A549 treated with CORT108297 at 1 μM for 4 hours (cell line): ENCODE measurements at places on chromosomes 1 and 21. TPM values are rescaled to one million over a fixed set of nuclear protein-coding genes. Genes with fewer than 3 reads are reported as not detected.

The URB1 gene
- total RNA-seq, result 9.7 to 14.0 TPM (median 12.5 TPM) in 5 replicates

The SPRR2E gene
- not detected in 5 replicates for total RNA-seq

The CIART gene
- 0.63 to 0.86 TPM (median 0.74 TPM) in 5 replicates for total RNA-seq

The PGLYRP3 gene
- not detected in 5 replicates for total RNA-seq

The SPRR2B gene
- not detected in 5 replicates for total RNA-seq

The LCE1D gene
- total RNA-seq, result not detected in 5 replicates

The WDR64 gene
- not detected in 5 replicates for total RNA-seq

The TINAGL1 gene
- 0.45 to 0.92 TPM (median 0.72 TPM) in 5 replicates for total RNA-seq

The VASH2 gene
- 2.8 to 4.0 TPM (median 3.7 TPM) in 5 replicates for total RNA-seq

The KRTAP11-1 gene
- total RNA-seq, result not detected in 5 replicates

The SELL gene
- total RNA-seq, result 0.14 to 0.36 TPM (median 0.19 TPM) in 5 replicates

The NUDT4B gene
- 0.35 to 3.2 TPM (median 1.6 TPM) in 5 replicates for total RNA-seq

The OR14K1 gene
- total RNA-seq, result not detected in 5 replicates

The MCOLN3 gene
- total RNA-seq, result 3.4 to 4.2 TPM (median 3.7 TPM) in 5 replicates

The CFHR5 gene
- not detected in 5 replicates for total RNA-seq

The AHCYL1 gene
- total RNA-seq, result 47.2 to 54.9 TPM (median 50.7 TPM) in 5 replicates

The KCNJ9 gene
- total RNA-seq, result 0.02 TPM in 1 of 5 replicates, not detected in the others

The CREB3L4 gene
- total RNA-seq, result 8.5 to 12.4 TPM (median 10.3 TPM) in 5 replicates

The LHX4 gene
- 0.36 to 0.62 TPM (median 0.46 TPM) in 5 replicates for total RNA-seq

The F11R gene
- 30.7 to 59.9 TPM (median 54.1 TPM) in 5 replicates for total RNA-seq

The TXNDC12 gene
- total RNA-seq, result 35.3 to 44.1 TPM (median 40.0 TPM) in 5 replicates

The AKR1A1 gene
- 74.8 to 84.7 TPM (median 78.4 TPM) in 5 replicates for total RNA-seq

The ITGB2 gene
- total RNA-seq, result 0.55 to 0.77 TPM (median 0.66 TPM) in 5 replicates

The NCF2 gene
- total RNA-seq, result 1.3 to 3.9 TPM (median 2.0 TPM) in 5 replicates

The DIO1 gene
- 0.09 TPM in 1 of 5 replicates, not detected in the others for total RNA-seq

The CCDC30 gene
- 0.39 to 0.68 TPM (median 0.59 TPM) in 5 replicates for total RNA-seq

The CACNA1E gene
- total RNA-seq, result 0.01 to 0.02 TPM in 2 of 5 replicates, not detected in the others

The KCNT2 gene
- 0.03 to 0.09 TPM (median 0.07 TPM) in 4 of 5 replicates, not detected in the other for total RNA-seq

The MACF1 gene
- 38.2 to 53.1 TPM (median 44.8 TPM) in 5 replicates for total RNA-seq

The OR2L3 gene
- not detected in 5 replicates for total RNA-seq

The EVA1C gene
- total RNA-seq, result 34.5 to 43.8 TPM (median 42.3 TPM) in 5 replicates

The MACO1 gene
- total RNA-seq, result 7.8 to 11.9 TPM (median 9.3 TPM) in 5 replicates

The TTLL10 gene
- not detected in 5 replicates for total RNA-seq

The E2F2 gene
- total RNA-seq, result 2.2 to 3.1 TPM (median 2.7 TPM) in 5 replicates

The THEM5 gene
- total RNA-seq, result not detected in 5 replicates

The FCRLB gene
- total RNA-seq, result 1.3 to 2.1 TPM (median 1.7 TPM) in 5 replicates
